NCI-H2029 treated with DMSO at 0.1 percent for 48 hours (cell line): ENCODE measurements at places on chromosomes 12 and 14.

DNA sequence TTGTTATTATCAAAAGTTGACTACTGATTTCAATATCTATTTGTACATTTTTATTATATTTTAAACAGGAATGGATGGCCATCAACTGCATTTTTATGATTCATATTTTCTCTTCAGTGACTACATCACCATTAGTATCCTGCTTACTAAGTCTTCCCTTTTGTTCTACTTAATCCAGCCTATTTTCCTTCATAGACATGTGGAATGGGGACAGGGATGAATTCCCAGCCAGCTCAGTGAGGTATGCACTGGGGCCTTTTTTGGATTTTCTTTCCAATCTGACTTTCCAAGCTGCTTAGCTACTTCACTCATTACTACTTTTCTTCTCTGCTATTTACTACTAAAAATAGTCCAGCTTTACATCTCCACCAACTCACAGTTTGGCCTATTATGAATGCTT lies 38.4 kb downstream of the AKAP6 start:
- no peak for DNase-seq

DNA sequence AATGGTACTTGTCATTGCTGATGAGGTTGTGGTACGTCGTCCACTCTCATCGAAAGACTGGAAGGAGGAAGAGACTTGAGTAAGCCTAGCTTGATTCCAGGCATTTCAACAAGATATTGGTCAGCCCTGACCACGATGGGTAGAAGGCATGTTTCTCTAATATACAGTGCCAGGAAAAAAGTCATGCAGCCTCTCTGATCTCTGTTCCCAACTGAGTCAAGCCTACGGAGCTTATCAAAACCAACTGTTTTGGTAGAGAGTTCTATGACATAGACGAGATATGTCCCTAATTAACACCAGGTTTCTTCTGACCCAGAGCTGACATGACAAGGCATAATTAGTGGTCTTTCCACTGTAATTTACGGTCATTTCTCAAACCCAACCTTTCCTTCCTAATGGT lies 58.5 kb downstream of the NIN start:
- DNase-seq: no peak

GRCh38 chr12:68608191-68608590 lies 2.5 kb upstream of the RAP1B start:
- no peak for DNase-seq

GRCh38 chr12:14278294-14278953 lies 87.1 kb upstream of the ATF7IP start:
- DNase-seq: no peak

GRCh38 chr14:33796356-33796755 lies 154.5 kb downstream of the EGLN3 start:
- DNase-seq: no peak

- no peak for DNase-seq
These were observed 42.7 kb downstream of the GTF2A1 start for GRCh38 chr14:81178063-81178462.

- DNase-seq: no peak
These were observed 54.5 kb upstream of the FRS2 start for GRCh38 chr12:69415471-69416275.

- DNase-seq: no peak
These were observed 10.5 kb upstream of the GALNT9 start for GRCh38 chr12:132339856-132340255.

- peak; percentile 28 for DNase-seq
These were observed 796 bp downstream of the YAF2 start for GRCh38 chr12:42237052-42237852.

- peak; percentile 97 for DNase-seq
These were observed 122.5 kb downstream of the PHLDA1 start for GRCh38 chr12:75908961-75909605.

DNA sequence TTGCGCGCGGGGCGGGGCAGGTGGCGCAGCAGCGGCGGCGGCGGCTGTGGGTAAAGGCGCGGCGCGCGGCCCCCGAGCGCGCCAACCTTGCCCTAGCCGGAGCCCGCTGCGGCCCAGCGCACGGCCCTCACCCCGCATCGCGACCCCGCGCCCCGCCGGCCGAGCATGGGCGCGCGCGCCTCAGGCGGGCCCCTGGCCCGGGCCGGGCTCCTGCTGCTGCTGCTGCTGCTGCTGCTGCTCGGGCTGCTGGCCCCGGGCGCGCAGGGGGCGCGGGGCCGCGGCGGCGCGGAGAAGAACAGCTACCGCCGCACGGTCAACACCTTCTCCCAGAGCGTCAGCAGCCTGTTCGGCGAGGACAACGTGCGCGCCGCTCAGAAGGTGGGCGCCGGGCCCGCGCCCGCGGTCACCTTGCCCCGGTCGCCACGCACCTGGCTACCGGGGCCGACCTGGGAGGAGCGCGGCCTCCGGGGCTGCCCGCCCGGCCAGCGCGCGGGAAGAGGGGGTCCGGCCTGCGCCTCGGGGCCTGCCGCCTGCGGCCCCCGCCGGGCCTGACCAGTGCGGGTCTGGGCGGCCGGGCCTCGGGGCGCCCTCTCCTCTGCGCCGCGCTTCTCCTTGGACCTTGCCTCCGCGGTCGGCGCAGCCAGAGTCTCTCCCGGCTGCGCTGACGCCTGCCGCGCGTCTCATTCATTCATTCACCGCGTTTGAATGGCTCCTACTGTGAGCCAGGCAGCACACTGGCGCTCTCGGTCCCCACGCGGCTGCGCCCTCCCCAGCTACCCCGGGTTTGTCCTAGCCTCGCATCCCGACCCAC lies at the start of gene BRI3BP:
Gene BRI3BP, plus strand, starts transcription at position 20 of the 811 bp plus-strand sequence. Its CDS starts 146 bp downstream, at position 166.
- no peak for DNase-seq

- DNase-seq: no peak
These were observed 475.8 kb upstream of the TMEM132C start for GRCh38 chr12:127791217-127791616.

DNA sequence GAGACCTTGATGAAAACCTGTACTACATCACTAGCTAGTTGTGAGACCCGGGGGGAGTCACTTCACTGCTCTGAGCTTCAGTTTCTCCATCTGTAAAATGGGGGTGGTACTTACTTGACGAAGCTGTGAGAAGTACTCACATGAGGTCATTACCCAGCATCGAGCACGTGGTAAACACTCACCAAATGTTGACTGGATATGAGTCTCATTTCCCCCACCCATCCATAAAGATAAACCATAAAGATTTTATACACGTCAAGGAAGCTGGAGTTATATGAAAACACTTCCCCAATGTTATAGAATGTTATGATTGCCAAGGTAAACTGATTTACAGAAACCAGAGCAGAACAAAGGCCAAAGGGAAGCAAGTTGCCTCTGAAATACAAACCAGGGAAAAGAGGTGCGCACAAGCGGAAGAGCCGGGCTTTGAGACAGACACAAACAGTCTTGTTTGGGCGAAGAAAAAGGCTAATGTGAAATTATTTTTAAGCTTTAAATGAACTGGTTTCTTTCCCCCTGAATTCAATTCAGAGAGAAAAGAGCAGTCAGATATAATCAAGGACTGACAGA lies 536.8 kb downstream of the MED13L start:
- DNase-seq: no peak

GRCh38 chr12:75812271-75813018 lies 219.1 kb downstream of the PHLDA1 start:
- DNase-seq: no peak

- peak; percentile 73 for DNase-seq
These were observed 45.2 kb upstream of the BAZ1A start for GRCh38 chr14:34920339-34920738.

- no peak for DNase-seq
These were observed 37.9 kb downstream of the KIAA0586 start for GRCh38 chr14:58465421-58465820.

DNA sequence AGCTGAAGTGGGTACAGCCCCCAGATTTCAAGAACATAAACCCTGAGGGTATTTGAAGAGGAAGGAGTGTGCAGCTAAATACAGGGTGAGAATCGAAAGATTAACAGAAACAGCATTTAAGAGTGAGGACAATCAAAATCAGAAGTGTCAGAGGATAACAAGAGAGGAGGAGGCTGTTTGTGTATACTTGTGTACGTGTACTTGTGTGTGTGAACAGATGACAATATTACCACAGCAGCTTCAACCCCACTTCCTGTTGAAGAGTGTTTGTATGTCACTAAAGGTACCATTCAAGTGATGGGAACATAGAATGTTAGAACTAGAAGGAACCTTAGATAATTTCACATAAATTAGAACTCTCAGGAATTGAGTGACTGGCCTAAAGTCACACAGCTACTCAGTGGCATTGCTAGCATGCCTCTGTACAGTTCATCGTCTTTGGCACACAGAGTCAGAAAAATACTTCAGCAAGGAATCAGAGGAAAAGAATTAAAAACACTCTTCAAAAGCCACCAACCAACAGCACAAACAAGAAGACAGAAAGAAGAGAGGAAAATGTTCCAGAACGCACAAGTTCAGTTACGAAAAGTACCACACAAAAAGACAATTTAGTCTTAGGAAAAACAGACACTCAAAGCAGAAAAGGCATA lies 164.3 kb upstream of the BCL2L14 start:
- no peak for DNase-seq

GRCh38 chr14:74858022-74858421 lies 17.9 kb downstream of the PROX2 start:
- DNase-seq: no peak

- no peak for DNase-seq
These were observed 107.5 kb downstream of the DAD1 start for GRCh38 chr14:22481546-22481945.

DNA sequence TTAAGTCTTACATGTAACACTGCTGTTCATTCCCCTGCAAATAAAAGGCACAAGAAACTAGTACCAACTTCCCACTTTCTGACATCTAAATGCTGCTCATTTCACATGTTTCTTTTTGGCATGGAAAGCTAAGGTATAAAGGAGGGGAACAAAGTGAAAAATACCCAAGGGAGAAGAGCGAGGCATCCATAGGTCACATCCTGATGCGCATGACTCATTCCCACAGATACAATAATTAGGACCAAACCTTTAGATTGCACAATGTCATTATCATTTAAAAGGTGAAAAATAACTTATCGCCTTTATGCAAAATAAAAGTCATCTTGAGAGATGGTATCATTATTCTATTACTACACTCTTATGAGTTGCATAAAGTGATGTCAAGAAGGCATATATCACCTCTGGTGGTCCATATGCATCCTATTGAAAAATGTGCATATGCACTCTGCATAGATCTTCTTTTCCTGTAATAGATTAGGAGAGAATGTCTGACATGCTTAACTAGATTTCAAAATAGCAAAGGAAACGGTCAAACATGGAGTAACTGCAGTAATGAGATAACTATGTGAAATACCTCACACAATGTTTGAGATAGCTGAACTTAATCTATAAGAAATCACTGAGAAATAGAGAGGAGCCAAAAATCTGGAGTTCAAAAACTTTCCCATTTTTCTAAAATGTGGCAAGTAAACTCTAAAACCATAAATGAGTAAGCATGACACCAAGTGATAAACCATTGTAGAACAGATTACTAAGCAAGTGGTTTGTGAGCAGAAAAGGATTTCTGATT lies 382.5 kb upstream of the TMTC1 start:
- no peak for DNase-seq

GRCh38 chr14:102973706-102974285 lies 51.3 kb downstream of the AMN start:
- no peak for DNase-seq

- DNase-seq: no peak
These were observed 14.3 kb downstream of the B4GALNT3 start for GRCh38 chr12:473863-474577.

- no peak for DNase-seq
These were observed 2.8 kb upstream of the MYL2 start for GRCh38 chr12:110923192-110923591.

- DNase-seq: no peak
These were observed 14.2 kb downstream of the FKBP3 start for GRCh38 chr14:45120096-45120495.

- no peak for DNase-seq
These were observed 90.4 kb upstream of the OTX2 start for GRCh38 chr14:56900726-56901125.
